Hepatocyte (in vitro differentiated cells): ENCODE measurements at places on chromosomes 2 and 18. TPM values are rescaled to one million over a fixed set of nuclear protein-coding genes. Genes with fewer than 3 reads are reported as not detected.
A peak's percentile ranks its signal among the peaks of the same experiment; 100 is the strongest.

GRCh38 chr18:3159830-3160229 lies 59.9 kb downstream of the MYOM1 start:
- peaks cover 4% of the 10 kb centered on the region for H3K4me1 ChIP-seq
- no peak overlapping the region for H3K27ac ChIP-seq
- H3K4me3 ChIP-seq: no peak overlapping the region
- H3K36me3 ChIP-seq: no peaks in the 10 kb centered on the region

DNA sequence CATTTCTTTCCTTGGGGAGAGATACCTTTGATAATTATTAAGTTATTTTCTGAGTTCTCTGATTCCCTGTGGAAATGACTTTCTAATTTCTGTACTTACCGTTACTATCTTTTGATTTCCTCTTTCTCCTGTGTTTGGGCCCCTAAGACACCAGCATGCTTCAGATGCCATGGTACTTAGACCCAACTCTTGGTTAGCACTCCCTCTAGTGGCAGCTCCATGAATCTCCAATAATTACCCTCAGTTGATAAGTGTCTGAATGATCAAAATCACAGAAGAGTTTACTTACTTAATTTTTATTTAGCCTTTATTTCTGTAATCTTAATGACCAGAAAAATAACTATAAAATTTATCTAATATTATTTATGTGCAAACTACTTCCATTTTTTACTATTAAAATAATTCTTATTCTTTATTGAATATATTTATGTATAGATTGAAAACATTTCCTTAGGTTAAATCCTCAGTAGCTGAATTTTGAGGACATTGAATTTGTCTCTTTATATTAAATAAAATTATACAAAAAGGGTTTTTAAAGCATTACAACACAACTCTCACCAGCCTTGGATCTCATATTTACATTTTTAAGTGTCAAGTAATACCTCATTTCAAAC lies 300.4 kb downstream of the KCNS3 start:
- DNase-seq: peak; percentile 67
- H3K27ac ChIP-seq: no peak overlapping the region
- H3K36me3 ChIP-seq: no peaks in the 10 kb centered on the region
- H3K4me1 ChIP-seq: no peaks in the 10 kb centered on the region

DNA sequence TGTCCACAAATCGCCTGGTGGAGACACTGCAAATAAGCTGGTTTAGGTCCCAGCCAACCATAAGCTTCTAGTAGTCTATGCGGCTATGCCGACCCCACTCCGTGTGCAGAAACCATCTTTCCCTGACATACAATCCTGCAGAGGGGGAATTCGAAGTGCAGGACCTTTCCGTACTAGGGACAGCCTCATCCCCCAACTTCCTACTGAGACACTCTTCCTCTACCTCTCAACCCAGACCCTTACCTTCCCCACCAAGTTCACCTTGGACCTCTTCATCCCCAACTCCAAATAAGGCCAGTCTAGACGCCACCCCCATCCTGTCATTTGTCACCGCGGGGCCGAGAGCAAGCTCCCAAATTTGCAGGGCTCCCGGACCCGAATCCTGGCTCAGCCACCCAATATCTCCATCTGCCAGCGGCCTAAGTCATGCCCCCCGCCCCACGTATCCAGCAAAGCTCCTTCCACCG lies 496 bp downstream of the SUCLG1 start:
- H3K27ac ChIP-seq: peak overlapping the region; percentile 95
- H3K4me1 ChIP-seq: peaks cover 23% of the 10 kb centered on the region

GRCh38 chr2:85134896-85135659 lies 1.9 kb downstream of the TCF7L1 start:
- peak overlapping the region; percentile 90 for H3K4me3 ChIP-seq
- no peak for DNase-seq
- H3K27me3 ChIP-seq: no peaks in the 10 kb centered on the region
- peak overlapping the region; percentile 87 for H3K27ac ChIP-seq
- H3K4me1 ChIP-seq: peaks cover 13% of the 10 kb centered on the region

DNA sequence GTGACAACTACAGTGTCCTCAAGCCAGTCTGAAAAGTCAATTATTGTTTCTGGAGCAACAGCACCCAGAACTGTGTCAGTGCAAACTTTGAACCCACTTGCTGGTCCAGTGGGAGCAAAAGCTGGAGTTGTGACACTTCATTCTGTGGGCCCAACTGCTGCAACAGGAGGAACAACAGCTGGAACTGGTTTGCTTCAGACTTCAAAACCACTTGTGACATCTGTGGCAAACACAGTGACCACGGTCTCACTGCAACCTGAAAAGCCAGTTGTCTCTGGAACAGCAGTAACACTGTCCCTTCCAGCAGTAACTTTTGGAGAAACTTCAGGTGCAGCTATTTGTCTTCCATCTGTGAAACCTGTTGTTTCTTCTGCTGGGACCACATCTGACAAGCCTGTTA lies 59.8 kb downstream of the TAF4B start:
- no peak for DNase-seq
- H3K4me1 ChIP-seq: no peaks in the 10 kb centered on the region
- no peak overlapping the region for H3K27ac ChIP-seq
- no peaks in the 10 kb centered on the region for H3K27me3 ChIP-seq
- H3K36me3 ChIP-seq: no peaks in the 10 kb centered on the region

GRCh38 chr2:84495539-84496146 lies 20.7 kb upstream of the DNAH6 start:
- H3K4me3 ChIP-seq: no peak overlapping the region
- peak; percentile 73 for DNase-seq
- H3K27me3 ChIP-seq: no peaks in the 10 kb centered on the region

DNA sequence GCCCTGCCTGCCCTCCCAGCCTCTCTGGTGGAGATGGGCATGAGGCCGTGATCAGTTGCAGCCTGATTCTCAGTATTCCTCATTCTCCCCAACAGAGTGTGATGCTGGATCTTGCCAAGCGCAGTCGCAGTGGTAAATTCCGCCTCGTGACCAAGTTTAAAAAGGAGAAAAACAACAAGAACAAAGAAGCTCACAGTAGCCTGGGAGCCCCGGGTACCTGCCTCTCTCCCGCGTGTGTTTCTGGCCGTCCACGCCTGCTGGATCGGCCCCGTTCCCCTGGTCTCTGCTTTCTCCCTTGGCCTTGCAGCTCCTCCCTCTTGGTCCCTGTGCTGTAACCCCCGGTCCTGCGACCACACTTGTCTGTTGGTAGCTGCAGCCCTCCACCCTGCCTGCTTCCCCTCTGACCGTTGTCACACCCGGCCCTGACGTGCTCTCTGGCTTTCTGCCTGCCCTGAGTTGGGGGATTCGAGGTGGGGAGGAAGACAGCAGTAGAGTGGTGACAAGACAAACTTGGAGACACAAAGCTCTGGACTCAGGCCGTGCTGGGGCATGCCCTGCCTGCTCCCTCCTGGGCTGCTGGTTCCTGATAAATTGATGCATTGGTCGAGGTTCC lies 99.5 kb downstream of the USP40 start:
- no peak overlapping the region for H3K27ac ChIP-seq
- no peak for DNase-seq
- no peaks in the 10 kb centered on the region for H3K36me3 ChIP-seq
- H3K4me1 ChIP-seq: no peaks in the 10 kb centered on the region
- H3K27me3 ChIP-seq: no peaks in the 10 kb centered on the region

GRCh38 chr18:1002653-1003178 lies 98.0 kb downstream of the ADCYAP1 start:
- no peak overlapping the region for H3K4me3 ChIP-seq
- H3K36me3 ChIP-seq: no peaks in the 10 kb centered on the region
- no peaks in the 10 kb centered on the region for H3K27me3 ChIP-seq
- no peak overlapping the region for H3K27ac ChIP-seq

GRCh38 chr2:237072067-237072931 lies 13.4 kb upstream of the COPS8 start:
- H3K27me3 ChIP-seq: no peaks in the 10 kb centered on the region
- peaks cover 5% of the 10 kb centered on the region for H3K4me1 ChIP-seq
- H3K27ac ChIP-seq: no peak overlapping the region
- DNase-seq: peak; percentile 81

RFTN2 gene
- 8.1 and 8.7 TPM in 2 replicates for total RNA-seq

SLC23A3 gene
- total RNA-seq: 1.4 and 1.5 TPM in 2 replicates

DNA sequence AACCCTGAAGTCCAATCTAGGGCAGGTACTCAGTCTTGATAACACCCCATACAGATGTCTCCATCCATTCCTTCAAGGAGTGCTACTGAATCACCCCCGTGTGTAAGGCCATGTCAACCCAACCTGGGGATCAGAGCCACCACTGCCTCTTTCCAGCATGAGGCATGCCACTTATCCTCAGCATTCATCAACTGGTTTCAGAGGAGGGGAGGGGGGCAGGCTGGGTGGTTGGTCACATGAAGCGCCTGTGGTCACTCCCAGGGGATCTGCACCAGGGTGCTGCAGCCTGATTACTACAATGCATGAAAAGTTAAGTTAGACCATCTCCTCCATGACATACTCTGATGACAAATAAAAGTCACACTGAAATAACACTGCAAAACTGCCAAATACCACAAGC lies 65.0 kb downstream of the UXS1 start:
- H3K27ac ChIP-seq: peak overlapping the region; percentile 90
- peaks cover 41% of the 10 kb centered on the region for H3K4me1 ChIP-seq
- no peaks in the 10 kb centered on the region for H3K36me3 ChIP-seq
- no peaks in the 10 kb centered on the region for H3K27me3 ChIP-seq

DOK6 gene
- total RNA-seq: 2.0 and 2.6 TPM in 2 replicates

- DNase-seq: no peak
- no peak overlapping the region for H3K27ac ChIP-seq
- no peaks in the 10 kb centered on the region for H3K36me3 ChIP-seq
- no peaks in the 10 kb centered on the region for H3K4me1 ChIP-seq
These were observed 5.4 kb upstream of the SLC3A1 start for GRCh38 chr2:44269831-44270230.

DNA sequence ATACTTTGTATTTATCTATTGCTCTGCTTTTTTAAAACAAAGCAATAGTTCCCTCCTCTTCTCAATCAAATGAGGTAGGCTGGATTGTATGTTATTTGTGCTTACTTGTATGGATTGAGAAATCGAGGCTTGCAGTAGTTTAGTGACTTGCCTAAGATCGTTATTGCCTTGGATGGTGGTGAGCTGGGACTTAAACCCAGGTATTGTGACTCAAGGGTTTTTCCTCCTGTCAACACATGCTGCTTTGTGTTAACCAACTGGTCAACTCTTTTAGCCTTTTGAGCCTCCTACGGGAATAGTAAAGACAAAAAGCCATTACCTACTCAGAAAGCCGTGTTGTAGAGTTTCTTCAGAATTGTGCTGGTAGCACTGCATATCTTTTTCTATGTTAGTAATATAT lies 95.2 kb upstream of the THUMPD2 start:
- no peak overlapping the region for H3K4me3 ChIP-seq
- no peaks in the 10 kb centered on the region for H3K4me1 ChIP-seq
- no peaks in the 10 kb centered on the region for H3K27me3 ChIP-seq
- no peak overlapping the region for H3K27ac ChIP-seq

HOXD1 gene
- not detected in 2 replicates for total RNA-seq

GRCh38 chr2:227415538-227416424 lies 28.0 kb upstream of the SCYGR1 start:
- no peak overlapping the region for H3K4me3 ChIP-seq
- H3K27ac ChIP-seq: no peak overlapping the region
- no peaks in the 10 kb centered on the region for H3K36me3 ChIP-seq
- H3K27me3 ChIP-seq: no peaks in the 10 kb centered on the region
- peaks cover 9% of the 10 kb centered on the region for H3K4me1 ChIP-seq

- H3K36me3 ChIP-seq: no peaks in the 10 kb centered on the region
- no peak overlapping the region for H3K4me3 ChIP-seq
- no peak overlapping the region for H3K27ac ChIP-seq
- H3K4me1 ChIP-seq: no peaks in the 10 kb centered on the region
These were observed 569.7 kb downstream of the RIT2 start for GRCh38 chr18:42545825-42546224.

DNA sequence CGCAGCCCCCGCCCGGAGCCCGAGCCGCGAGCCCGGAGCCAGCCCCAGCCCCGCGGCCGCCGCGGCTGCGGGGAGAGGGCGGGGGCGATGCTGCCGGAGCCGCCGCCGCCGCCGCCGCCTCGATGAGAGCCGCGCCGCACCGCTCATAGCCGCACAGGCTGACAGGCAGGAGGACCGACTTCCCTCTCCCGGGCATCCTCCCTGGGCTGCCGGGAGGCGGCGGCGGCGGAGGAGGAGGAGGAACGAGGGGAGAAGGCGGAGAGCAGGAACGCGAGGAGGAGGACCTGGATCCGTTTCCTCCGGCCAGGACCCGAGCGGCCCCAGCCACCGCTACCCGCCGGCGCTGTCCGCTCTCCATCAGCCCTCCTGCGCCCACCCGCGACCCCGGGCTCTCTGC lies 370 bp downstream of the KLHL29 start:
- H3K27me3 ChIP-seq: peaks cover 56% of the 10 kb centered on the region
- H3K4me3 ChIP-seq: peak overlapping the region; percentile 79
- no peak overlapping the region for H3K27ac ChIP-seq
- no peaks in the 10 kb centered on the region for H3K36me3 ChIP-seq

- H3K36me3 ChIP-seq: no peaks in the 10 kb centered on the region
- no peaks in the 10 kb centered on the region for H3K27me3 ChIP-seq
- H3K4me3 ChIP-seq: no peak overlapping the region
These were observed 182.4 kb downstream of the PTPRM start for GRCh38 chr18:7749510-7749981.

ARL6IP6 gene
- total RNA-seq: 23.2 and 28.6 TPM in 2 replicates

TNFRSF11A gene
- total RNA-seq: 5.6 and 11.0 TPM in 2 replicates

- H3K36me3 ChIP-seq: no peaks in the 10 kb centered on the region
- H3K4me1 ChIP-seq: no peaks in the 10 kb centered on the region
- no peak overlapping the region for H3K4me3 ChIP-seq
- no peak overlapping the region for H3K27ac ChIP-seq
These were observed 520.8 kb downstream of the PARD3B start for GRCh38 chr2:205066081-205066480.

RAB17 gene
- 56.8 and 58.3 TPM in 2 replicates for total RNA-seq

DNA sequence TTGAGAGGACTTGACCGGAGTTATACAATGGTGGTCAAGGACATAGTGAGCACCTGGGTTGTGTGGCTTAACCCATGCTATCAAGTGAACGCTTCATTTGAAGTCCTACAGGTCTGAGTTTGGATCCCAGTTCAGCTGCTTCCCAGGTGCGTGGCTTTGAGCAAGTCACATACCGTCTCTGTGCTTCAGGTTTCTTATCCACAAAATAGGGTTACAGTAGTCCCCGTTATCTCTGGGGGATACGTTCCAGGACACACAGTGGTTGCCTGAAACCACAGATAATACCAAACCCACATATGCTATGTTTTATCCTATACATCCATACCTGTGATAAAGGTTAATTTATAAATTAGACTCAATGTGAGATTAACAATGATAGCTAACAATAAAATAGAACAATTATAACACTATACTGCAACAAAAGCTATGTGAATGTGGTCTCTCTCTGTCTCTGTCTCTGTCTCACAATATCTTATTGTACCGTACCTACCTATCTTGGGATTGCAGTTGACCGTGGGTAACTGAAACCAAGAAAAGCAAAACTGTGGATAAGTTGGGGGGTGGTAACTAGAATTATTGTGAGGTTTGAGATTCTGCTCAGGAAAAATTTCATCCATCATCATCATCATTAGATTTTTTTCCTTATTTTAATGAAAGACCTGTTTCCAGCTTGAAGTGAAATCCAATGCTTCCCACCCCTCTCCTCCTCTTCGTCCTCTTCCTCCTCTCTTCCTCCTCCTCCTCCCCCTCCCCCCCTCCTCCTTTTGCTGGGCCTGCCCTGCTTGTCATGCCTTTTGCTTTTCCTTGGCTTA lies 22.7 kb downstream of the LBH start:
- H3K27me3 ChIP-seq: no peaks in the 10 kb centered on the region
- peaks cover 47% of the 10 kb centered on the region for H3K4me1 ChIP-seq
- H3K36me3 ChIP-seq: no peaks in the 10 kb centered on the region
- no peak for DNase-seq
- H3K4me3 ChIP-seq: no peak overlapping the region
- H3K27ac ChIP-seq: peak overlapping the region; percentile 96
